HepG2 (cell line): ENCODE measurements at places on chromosomes 5 and 9.

- DNase-seq = no peak
Measured at GRCh38 chr5:34002629-34003328, 5.1 kb downstream of the AMACR start.

DNA sequence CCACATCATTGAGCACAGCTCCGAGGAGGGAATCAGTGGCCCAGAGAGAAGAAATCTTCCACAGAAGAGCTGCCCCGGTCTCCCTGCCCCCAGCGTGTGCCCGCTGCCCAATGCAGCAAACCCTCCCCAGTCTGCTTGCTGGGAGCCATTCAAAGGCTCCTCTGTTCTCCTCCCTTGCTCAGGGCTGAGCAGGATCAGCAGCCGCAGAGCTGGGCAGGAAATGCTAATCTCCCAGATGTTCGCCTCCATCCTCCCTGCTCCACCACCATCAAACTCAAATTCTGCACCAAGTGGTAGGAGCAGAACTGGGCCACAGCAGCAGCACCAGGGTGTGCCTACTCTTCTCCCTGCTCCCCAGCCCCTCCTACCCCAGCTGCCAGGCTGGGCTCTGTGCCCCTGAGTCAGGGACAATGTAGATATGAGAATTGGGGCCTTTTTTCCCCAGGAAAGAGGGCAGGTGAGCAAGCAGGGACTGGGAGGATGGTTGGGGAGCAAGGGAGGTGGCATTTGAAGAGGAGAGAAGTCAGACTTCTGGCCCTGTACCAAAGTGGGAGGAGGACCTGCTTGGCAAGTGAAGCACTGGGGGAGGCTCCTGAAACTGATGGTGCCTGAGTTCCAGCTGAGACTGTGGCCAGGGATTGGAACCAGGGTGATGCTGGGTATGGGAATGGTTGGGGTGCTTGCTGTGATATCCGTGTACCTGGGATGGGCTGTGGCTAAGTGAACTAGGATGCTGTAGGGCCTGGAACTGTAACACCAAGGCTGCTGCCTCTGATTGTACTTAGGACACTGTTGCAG, 1.9 kb upstream of the PCDH1 start:
- no peak for DNase-seq

GRCh38 chr9:126956917-126957686, 42.5 kb downstream of the RALGPS1 start:
- DNase-seq = no peak

- no peak for DNase-seq
Measured at GRCh38 chr5:172114875-172115422, 73.1 kb downstream of the STK10 start.

DNA sequence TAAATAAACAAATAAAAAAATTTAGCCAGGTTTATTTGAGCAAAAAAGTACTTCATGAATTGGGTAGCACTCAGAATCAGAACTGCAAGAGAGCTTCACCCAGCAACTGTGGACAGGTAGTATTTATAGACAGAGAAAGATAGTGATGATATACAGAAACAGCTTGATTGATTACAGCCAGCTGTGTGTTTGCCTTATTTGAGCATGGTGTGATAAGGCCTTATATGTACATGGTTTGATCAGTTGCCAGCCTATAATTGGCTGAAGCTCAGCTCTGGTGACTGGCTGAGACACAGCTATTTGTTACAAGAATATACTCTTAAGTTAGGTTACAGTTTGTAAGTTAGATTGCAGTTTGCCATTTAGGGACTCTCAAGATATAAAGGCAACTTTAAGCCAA, 34.3 kb upstream of the ARL15 start:
- DNase-seq = no peak

- no peak for DNase-seq
Measured at GRCh38 chr9:6440405-6440804, 27.4 kb downstream of the UHRF2 start.

GRCh38 chr9:92253656-92254055, 39.8 kb downstream of the IARS1 start:
- DNase-seq = no peak

- DNase-seq = no peak
Measured at GRCh38 chr5:74332006-74332405, 308.5 kb downstream of the ENC1 start.

DNA sequence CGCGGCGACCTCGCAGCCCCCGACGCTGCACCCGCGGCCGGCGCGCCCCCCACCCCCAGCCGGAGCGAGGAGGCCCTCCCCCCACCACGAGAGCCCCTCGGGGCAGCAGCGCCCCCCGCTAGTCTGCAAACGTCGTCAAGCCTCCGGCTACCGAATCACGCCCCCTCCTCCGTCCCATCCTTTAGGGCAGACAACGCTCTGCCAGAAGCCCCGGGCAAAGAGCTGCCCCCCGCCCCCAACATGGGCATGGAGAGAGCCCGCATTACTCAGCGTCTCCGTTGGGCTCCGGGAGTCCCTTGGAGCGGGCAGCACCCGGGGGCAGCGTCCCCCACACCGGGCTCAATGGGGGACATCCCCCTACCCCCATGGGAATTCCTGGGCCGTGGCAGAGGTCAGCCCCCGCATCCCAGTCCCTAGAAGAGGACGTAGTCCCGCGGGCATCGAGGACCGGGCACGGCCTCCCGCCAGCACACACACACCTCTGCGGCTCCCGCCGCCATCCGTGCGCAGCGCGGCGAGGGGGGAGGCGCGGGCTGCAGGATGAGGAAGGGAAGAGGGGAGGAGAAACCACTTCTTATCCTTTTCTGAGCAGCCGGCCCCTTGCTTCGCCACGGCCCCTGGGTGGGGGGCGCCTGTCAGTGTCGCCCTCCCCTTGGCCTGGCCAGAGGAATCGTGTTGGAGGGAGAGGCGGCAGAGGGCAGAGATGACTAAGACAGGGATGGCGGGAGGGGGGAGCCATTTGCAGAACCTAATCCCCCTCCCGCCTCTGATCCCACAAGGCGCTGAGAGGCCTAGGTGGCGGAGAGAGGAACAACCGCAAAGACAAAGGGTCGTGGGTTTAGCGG, 750 bp downstream of the DNM1 start:
- DNase-seq = no peak

- DNase-seq = no peak
Measured at GRCh38 chr9:89744730-89745129, 139.9 kb downstream of the GADD45G start.

- no peak for DNase-seq
Measured at GRCh38 chr9:131218370-131218769, 57.9 kb downstream of the FAM78A start.

GRCh38 chr9:134459164-134459563, 132.9 kb downstream of the RXRA start:
- DNase-seq = no peak

GRCh38 chr5:94778299-94778698, 159.8 kb downstream of the SLF1 start:
- DNase-seq = no peak

DNA sequence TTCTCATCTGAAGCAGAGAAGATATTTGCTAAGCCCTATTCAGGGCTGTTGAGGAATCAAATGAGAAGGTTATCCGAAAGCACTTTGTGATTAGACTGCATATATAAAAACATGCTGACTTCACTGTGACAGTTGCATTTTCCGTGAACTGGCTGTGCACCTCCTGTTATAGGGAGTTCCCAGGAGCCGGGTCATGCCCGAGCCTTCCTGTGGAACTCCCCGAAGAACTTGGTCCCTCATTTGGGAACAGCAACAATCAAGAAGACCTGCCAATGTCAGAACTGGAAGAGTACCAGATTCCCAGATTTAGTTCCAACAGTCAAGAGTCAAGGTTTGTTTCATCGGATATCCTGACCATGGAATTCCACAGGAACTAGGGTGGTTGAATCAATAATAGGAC, 130.4 kb upstream of the RAI14 start:
- DNase-seq = no peak

DNA sequence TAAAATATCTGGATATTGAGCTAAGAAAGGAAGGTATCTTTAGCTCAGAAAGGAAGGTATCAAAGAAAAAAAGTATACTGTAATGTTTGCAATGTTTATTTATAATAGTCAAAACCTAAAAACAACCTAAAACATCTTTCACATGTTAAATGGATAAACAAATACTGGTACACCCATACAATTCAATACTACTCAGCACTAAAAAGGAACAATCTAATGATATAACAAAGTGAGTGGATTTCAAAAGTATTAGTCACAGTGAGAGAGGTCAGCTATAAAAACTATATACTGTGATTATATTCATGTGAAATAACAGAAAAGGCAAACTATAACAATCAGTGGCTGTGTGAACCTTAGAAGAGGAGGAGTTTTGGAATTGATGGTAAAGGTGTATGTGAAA, 455.0 kb upstream of the FTMT start:
- DNase-seq = no peak

DNA sequence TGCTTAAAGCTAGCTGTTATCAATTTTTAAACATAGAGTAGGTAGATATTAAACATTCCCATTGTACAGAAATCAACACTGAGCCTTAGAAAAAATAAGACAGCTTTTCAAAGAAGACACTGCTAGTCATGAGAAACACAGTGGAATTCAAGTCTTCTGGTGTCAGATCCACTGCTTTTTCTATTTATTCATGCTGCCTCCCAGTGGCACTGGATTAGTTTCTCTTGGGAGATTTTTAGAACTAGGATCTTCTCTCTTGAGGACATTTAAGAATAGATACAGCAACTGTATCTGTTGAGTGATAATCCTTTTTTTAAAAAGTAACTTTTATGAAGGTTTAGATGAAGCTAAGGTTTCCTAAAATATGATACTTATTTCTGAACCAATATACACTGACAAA, 1635.4 kb upstream of the C9orf72 start:
- no peak for DNase-seq

- no peak for DNase-seq
Measured at GRCh38 chr5:94240134-94240533, 378.3 kb downstream of the KIAA0825 start.

DNA sequence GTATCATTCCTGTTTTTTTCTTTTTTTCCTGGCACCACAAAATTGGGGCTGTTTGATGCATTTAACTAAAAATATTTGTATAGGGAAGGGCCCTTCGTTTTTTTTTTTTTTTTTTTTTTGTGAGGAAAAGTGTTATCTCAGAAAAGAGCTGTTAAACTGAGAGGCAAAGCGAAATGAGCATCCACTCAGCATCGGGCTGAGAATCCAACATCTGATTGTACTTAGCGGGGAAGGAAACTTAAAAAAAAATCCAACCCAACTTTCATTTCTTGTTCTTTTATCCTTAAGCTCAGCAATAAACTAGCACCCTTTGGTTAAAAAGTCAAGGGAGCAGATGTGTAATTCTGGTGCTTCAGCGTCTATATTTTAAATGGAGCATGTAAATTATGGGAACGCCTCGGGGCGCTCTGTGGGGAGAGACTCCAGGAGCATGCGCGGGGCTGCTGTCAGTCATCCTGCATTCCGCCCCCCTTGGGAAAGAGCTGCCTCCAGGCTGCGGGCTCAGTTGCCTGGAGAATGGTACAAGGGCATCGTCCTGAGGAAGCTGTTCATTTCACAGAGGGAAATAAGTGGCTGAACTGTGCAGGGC, 33.3 kb downstream of the DMRT2 start:
- DNase-seq = no peak

DNA sequence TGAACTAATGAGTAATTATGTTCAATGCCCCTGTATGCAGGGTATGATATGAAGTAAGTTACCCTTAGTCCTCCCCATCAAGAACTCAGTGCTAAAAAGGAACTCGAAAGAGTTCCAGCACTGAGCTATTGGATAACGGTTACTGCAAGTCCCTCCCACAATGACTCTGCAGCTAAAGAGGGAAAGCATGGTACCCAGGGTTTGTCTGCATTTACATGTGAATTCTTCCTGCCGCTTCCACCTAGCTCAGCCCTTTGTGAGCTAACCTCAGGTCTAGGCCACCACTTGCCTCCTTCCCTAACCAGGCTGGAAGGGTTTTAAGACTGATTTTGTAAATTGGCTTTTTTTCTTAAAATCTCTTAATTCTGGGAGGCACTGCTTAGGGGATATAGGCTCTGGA, 376.8 kb downstream of the EBF1 start:
- no peak for DNase-seq

DNA sequence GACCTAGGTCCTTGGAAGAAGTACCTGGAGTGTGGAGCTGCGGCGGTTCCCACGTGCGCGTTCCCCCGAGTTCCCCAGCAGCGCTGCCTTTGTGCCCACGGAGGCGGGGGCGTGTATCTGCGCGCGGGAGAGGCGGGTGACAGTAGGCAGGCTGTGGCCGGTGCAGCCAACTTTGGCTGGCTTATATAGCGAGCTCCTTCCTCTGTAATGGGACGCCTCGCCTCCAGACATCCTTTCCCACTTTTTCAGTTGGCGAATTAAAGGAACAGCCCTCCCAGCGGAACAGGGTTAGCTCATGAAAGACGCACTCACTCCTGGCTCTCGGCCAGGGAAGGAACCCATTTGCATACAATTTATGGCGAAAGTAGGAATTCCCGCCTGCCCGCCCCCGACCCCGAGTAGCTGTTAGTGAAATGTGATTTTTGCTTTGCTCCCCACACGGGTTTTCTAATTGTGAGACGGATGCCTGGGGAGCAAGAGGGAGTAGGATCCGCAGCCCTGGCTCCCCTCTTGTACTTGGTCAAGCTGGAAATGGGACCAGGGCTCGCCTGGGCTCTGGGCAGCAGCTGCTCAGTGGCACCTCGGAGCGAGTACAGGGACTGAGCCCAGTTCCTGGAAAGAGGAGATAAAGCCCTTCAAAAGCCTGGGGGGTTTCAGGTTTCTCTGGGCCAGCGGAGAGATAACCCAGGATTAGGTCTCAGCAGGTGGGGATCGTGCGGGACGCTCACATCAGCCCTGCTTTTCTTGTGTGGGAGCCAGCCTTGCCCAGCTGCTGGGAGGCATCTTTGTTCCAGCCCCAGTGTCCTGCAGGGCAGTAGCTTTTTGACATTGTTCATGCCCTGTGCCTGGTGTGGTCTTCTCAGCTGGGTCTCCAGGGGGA, at the start of gene TNC:
Gene TNC, minus strand, starts transcription at position 159 of the 880 bp plus-strand sequence. CDS start 27,139 bp downstream, outside the sequence.
- DNase-seq = no peak

- DNase-seq = no peak
Measured at GRCh38 chr9:35116539-35116897, 856 bp upstream of the ATOSB start.

DNA sequence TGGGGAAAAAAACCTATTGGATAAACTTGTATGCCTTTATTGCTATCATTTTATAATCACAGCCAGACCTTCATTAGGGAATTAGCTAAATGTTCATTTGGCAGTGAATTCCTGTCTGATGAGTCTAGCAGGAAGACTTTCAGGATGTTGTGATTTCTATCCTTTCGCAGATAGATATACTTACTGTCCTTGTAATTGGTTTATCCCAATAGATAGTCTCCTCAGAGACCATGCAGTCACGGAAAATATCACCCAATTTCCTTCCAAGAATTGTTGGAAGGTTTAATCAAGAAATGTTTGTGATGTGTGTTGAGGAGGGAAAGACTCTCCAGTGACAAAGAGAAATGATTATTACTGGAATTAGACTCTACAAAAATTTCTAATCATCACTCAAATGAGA, 1937.9 kb upstream of the WWC1 start:
- no peak for DNase-seq

DNA sequence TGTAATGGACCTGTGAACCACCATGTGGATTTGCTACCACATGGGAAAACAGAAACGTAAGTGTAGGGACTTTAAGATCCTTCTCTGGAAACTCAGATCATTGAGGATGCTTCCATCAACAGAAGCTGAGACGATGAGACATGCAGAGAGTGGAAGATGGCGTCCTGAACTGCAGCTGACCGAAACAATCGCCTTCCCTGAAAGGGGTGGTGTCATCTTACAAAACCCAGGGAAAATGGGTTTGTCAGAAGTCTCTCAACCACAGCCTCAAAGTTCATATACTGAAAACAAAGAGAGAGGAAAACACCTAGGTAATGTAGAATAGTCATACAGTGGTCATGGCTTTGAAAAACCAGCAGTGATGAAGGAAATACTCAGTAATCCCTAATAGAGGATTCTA, 6.6 kb upstream of the PTPN3 start:
- no peak for DNase-seq
